RCC 7860 (cell line): ENCODE measurements at places on chromosomes 6 and 20.

GRCh38 chr6:44264154-44265006, 971 bp downstream of the NFKBIE start:
- DNase-seq = no peak

- peak; percentile 55 for DNase-seq
Observed at GRCh38 chr6:147298461-147298860, 94.2 kb downstream of the STXBP5 start.

DNA sequence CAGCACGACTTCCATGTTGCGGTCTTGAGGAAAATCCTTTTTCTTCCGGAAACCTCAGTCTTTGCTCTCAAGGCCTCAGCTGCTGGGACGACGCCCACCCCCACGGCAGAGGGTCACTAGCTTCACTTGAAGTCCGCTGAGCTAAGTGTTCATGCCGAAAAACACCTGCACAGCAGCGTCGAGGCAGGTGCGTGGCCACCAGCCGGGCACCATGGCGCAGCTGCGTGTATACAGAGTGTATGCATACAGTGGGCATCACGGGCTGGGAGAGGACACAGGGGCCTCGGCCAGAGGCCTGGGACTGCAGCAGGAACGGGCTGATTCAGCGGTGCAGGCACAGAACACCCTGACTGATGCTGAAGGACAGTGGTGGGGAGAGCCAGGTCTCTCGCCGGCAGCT, 20.1 kb downstream of the KCNQ2 start:
- no peak for DNase-seq

GRCh38 chr6:136063096-136063495, 187.0 kb downstream of the MTFR2 start:
- DNase-seq = peak; percentile 18

DNA sequence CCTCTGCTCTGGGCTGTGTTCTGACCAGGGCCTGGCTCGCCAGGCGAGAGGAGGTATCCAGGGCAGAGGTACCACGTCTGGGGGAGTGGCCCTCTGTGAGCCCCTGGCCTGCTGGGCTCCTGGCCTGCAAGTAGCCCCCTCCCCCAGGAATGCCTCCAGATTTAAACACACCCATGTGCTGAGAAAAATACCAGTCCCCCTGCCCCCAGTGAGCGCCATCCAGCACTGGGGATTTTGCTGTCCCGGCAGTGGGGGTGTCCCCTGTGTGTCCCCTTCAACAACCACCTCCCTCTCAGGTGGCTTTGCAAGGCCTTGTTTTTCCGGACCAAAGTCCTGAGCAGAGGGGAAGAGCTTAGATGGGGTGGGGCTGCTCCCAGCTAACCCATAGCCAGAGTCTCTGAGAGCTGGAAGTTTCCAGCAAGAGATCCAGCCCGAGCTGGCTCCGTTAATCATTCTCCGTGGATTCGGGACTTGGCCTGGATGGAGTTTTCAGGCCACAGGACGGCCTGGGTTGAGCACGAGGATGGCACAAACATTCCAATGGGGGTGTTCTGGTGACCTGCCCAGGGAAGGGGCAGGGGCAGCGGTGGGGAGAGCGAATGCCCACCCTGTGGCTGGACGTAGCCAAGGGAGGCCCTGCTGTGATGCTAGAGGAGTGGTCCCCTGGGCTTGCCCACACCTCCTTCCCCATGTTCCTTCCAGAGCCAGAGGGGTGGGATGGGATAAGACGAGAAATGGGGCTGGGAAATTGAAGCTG, 29.0 kb downstream of the PCK1 start:
- DNase-seq = no peak

- no peak for DNase-seq
Observed at GRCh38 chr20:13139459-13140150, 81.5 kb upstream of the ISM1 start.

GRCh38 chr6:92623431-92623830, 795.9 kb downstream of the EPHA7 start:
- DNase-seq = no peak

DNA sequence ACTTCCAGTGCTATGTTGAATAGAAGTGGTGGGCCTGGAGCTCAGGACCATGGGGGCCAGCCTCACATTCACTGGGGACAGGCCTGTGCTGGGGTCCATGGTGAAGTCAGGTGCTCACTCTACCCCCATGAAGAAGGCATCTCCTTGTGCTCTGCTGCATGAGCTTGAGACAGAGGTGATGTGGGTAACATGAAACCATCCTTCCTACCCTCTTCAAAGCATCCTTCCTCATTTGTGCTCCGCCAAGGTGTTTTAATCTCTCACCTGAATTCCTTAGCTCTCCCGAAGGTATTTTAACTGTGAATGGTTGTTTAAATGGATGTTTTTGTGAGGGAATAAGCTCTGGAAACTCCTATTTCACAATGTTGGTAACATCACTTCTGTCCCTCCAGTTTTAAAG, 209.6 kb upstream of the PCSK2 start:
- DNase-seq = no peak

DNA sequence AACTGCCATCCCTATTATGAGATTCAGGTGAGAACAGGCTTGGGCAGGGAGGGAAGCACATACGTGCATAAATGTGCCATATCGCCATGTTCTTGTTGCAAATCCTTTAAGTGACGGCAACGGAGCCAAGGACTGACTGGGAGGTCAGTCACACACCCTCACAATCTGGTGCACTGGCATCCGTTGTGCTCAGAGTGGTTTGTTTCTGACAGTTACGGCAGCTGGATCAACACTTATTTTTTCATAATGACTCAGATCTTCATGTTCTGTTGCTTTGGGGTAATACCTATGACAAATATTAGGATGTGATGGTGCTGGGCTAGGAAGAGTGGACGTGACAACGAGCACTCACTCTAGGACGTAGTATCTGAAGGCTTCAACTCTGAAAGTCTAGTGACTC, 56.2 kb upstream of the PREP start:
- DNase-seq = no peak

- DNase-seq = no peak
Observed at GRCh38 chr20:6007094-6007528, 46.7 kb downstream of the LRRN4 start.

DNA sequence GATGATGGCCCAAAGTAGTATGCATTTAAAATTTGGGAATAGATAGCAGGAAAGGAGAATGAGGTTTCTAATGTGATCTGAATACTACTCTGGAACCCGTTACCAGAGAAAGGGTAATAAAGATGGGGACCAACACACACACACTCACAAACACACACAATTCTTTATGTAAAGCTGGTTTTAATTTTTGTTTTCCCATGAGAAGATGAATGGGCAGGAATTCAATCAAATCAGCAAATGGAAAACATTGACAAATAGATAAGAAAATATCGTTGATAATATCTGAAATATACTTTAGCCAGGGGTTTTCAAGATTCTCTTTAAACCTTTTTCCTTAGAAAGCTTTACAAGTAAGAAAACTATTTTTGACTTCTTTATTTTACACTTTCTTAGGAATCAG, 303.0 kb downstream of the PRL start:
- no peak for DNase-seq

DNA sequence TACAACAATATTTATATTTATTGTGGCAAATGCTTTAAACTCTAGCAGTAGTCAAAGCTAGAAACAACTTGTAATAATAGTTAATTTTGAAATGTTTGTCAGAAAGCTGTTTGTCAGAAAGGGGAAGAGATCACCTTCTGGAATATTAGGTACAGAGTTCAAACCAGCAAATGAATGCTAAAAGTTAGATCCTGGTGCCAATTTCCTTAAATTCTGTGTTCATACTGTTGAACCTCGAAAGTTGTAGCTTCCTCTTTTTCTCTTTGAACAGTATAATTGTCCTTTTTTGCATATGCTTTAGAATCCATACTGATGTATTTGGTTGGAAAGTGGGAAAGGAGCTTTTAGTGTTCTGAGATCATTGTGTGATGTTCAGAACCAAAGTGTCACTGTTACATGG, 22.4 kb downstream of the ITCH start:
- no peak for DNase-seq

DNA sequence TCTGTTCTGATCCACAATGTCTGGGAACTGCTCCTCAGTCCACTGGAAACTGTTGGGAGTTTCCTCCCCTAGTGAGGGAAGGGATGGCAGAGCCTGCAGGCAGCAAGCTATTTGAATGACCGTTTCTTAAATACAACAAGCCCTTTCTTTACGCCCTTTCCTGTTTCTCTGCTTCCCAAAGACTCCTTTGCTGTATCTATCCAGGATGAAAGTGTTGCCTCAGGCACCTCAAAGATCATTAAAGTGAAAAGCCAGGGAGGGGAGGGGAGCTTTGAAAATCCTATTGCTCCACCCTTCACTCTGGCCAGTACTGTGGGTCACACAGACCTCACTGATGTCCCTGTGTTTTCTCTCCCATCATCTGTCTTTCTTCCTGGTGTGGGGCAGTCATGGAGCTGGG, 213.1 kb downstream of the RNF144B start:
- DNase-seq = no peak
